GM23248 (cell line): ENCODE measurements at places on chromosomes 5 and 9. TPM values are rescaled to one million over a fixed set of nuclear protein-coding genes. Genes with fewer than 3 reads are reported as not detected.

GRCh38 chr9:93112864-93113389 is 16.9 kb downstream of the CARD19 start:
- H3K4me3 ChIP-seq: no peak overlapping the region
- H3K4me1 ChIP-seq: peaks cover 4% of the 10 kb centered on the region; the same call in 1 of the 2 replicates
- H3K27me3 ChIP-seq: no peaks in the 10 kb centered on the region
- no peaks in the 10 kb centered on the region for H3K36me3 ChIP-seq
- DNase-seq: no peak

DNA sequence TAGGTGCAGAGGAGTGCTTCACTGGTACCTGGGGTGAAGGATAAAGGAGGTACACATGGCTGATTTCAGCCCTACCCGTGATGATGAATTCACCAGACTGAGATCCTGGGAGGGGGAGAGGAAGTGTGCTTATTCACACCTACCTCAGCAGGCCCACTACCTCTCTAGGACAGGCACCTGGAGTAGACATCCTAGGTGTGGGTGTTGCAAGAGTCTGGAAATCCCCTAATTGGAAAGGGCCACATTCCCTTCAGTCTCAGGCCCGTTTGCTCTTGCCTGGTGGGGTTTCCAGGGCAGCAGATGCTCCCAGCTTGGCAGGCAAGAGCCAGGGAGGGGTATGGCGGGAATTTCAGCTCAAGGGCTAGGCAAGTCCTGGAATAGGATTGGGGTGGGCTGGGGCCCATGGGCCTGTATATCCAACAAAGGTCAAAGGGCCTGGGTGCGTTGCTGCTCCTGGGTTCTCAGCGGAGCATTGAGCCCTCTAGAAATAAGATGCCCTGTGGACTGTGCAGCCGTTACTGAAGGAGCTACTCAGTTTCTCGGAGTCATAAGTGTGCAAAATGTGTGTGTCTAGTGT is 5.8 kb upstream of the CCL21 start:
- no peak for DNase-seq
- no peaks in the 10 kb centered on the region for H3K36me3 ChIP-seq
- H3K27ac ChIP-seq: no peak overlapping the region
- no peak overlapping the region for H3K4me3 ChIP-seq
- no peaks in the 10 kb centered on the region for H3K4me1 ChIP-seq

GRCh38 chr9:129696944-129697655 is 31.7 kb downstream of the PRRX2 start:
- H3K27ac ChIP-seq: peak overlapping the region; percentile 100
- peaks cover 73% of the 10 kb centered on the region for H3K4me1 ChIP-seq
- peak; percentile 97 for DNase-seq

- no peak for DNase-seq
- H3K4me3 ChIP-seq: no peak overlapping the region
- H3K4me1 ChIP-seq: no peaks in the 10 kb centered on the region
- no peak overlapping the region for H3K27ac ChIP-seq
- no peaks in the 10 kb centered on the region for H3K27me3 ChIP-seq
Observed at GRCh38 chr9:10041726-10042229, 571.0 kb downstream of the PTPRD start.

GRCh38 chr5:93596676-93597490 is 13.9 kb downstream of the NR2F1 start:
- no peak overlapping the region for H3K27ac ChIP-seq
- H3K4me3 ChIP-seq: no peak overlapping the region
- H3K4me1 ChIP-seq: no peaks in the 10 kb centered on the region
- no peak for DNase-seq
- H3K36me3 ChIP-seq: peaks cover 11% of the 10 kb centered on the region

The PAPPA gene
- total RNA-seq: 30.3 and 31.5 TPM in 2 replicates

GRCh38 chr5:89445106-89445745 is 562.2 kb upstream of the MEF2C start:
- H3K4me3 ChIP-seq: no peak overlapping the region
- H3K27me3 ChIP-seq: no peaks in the 10 kb centered on the region
- H3K4me1 ChIP-seq: no peaks in the 10 kb centered on the region

The NUTM2G gene
- total RNA-seq: not detected in 2 replicates

DNA sequence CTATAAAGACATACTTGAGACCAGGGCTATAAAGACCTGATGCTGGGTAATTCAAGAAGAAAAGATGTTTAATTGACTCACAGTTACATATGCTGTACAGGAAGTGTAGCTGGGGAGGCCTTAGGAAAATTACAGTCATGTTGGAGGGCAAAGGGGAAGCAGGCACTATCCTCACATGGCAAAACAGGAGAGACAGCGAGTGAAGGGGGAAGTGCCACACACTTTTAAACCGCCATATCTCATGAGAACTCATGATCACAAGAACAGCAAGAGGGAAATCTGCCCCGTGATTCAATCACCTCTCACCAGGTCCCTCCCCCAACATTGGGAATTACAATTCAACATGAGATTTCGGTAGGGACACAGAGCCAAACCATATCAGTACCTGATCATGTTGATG is 89.9 kb upstream of the ADAMTSL1 start:
- peaks cover 40% of the 10 kb centered on the region for H3K4me1 ChIP-seq
- peak; percentile 23 for DNase-seq
- H3K4me3 ChIP-seq: no peak overlapping the region
- H3K36me3 ChIP-seq: no peaks in the 10 kb centered on the region
- H3K27me3 ChIP-seq: no peaks in the 10 kb centered on the region
- no peak overlapping the region for H3K27ac ChIP-seq

DNA sequence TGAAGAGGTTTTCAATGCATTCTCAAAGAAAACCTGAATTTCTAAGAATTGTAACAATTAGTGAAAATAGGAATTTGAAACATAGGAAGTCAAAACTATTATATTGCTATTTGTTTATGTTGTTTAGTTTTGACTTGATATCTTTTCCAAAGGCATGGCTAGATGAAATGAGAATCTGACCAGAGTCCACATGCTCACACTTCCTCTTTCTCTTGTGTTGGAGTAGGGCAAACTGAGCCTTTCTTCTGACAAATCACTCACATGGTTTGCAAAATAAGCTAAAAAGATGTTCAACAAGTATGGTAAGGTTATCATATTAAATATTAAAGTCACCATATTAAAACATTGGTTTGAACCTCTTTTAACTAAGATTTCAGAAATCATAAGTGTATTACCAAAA is 512.6 kb downstream of the ISL1 start:
- H3K4me3 ChIP-seq: no peak overlapping the region
- no peaks in the 10 kb centered on the region for H3K27me3 ChIP-seq
- DNase-seq: no peak

- H3K4me1 ChIP-seq: peaks cover 9% of the 10 kb centered on the region
- no peaks in the 10 kb centered on the region for H3K27me3 ChIP-seq
- H3K36me3 ChIP-seq: no peaks in the 10 kb centered on the region
- DNase-seq: no peak
- no peak overlapping the region for H3K4me3 ChIP-seq
Observed at GRCh38 chr5:40575921-40576320, 103.8 kb upstream of the PTGER4 start.

DNA sequence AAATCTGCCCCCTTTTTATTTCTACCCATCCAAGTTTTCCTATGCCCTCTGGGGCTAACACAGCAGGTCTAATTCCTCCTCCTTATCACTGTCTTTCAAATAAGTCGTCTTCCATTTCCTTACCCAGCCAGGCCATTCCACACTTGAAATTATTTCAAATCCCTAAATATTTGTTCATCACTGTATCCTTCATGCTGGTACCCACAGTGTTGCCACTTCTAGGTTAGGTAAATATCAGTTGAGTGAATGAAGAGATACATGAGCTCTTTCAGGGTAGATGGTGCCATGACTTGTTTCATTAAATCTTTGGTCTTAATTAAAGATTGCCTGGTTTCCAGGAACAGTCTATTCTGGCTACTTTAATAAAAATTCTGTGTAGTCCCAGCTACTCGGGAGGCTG is 35.6 kb upstream of the ADRA1B start:
- DNase-seq: no peak
- H3K36me3 ChIP-seq: no peaks in the 10 kb centered on the region
- H3K4me1 ChIP-seq: peaks cover 34% of the 10 kb centered on the region
- no peaks in the 10 kb centered on the region for H3K27me3 ChIP-seq
- H3K4me3 ChIP-seq: no peak overlapping the region

DNA sequence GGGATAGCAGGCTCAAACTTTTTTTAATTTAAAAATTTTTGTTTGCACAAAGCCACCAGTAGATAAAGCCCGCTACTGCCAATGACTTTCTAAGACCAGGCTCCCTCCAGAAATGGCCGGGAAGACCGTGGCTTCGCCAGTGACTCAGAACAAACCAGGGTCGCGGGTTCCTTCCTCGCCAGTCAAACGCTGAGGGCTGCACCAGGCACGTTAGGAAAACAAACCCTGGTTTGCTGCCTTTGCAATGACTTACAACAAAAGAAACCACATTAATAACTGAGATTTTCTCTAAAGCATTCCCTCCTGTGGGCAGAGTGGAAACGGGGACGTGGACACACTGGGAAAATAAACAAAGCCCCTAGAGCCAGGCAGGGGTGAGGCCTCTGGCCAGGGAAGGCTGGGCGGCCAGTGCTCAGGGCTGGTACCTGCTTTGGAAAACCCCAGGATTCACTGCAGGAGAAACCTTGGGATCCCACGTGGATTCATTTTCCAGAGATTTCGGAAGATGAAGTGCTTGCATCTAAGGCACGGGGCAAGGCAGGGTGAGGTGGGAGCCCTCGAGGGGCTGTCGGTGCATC is 3.8 kb downstream of the PRRX2 start:
- H3K27ac ChIP-seq: peak overlapping the region; percentile 99
- peak; percentile 96 for DNase-seq
- no peaks in the 10 kb centered on the region for H3K27me3 ChIP-seq
- H3K36me3 ChIP-seq: no peaks in the 10 kb centered on the region

DNA sequence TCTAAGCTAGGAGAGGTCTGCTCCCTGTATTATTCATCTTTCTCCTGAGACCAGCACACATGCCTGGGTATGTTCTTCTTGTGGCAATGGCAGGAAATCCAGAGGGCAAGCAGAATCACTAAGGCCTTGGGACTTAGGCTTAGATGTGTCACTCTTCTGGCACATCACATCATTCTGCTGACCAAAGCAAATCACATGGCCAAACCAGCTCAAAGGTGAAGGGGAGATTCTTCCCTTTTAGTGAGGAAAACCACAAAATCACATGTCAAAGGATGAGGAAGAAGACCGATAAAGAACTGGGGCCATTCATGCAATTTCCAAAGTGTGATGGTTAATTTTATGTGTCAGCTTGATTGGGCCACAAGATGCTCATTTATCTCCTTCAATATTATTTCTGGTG is 5.7 kb upstream of the AGGF1 start:
- no peak for DNase-seq
- no peak overlapping the region for H3K4me3 ChIP-seq
- H3K36me3 ChIP-seq: no peaks in the 10 kb centered on the region
- no peak overlapping the region for H3K27ac ChIP-seq
- H3K4me1 ChIP-seq: no peaks in the 10 kb centered on the region

- no peaks in the 10 kb centered on the region for H3K36me3 ChIP-seq
- H3K4me1 ChIP-seq: no peaks in the 10 kb centered on the region
- no peak overlapping the region for H3K27ac ChIP-seq
Observed at GRCh38 chr5:73960023-73960422, 334.0 kb downstream of the ARHGEF28 start.

DNA sequence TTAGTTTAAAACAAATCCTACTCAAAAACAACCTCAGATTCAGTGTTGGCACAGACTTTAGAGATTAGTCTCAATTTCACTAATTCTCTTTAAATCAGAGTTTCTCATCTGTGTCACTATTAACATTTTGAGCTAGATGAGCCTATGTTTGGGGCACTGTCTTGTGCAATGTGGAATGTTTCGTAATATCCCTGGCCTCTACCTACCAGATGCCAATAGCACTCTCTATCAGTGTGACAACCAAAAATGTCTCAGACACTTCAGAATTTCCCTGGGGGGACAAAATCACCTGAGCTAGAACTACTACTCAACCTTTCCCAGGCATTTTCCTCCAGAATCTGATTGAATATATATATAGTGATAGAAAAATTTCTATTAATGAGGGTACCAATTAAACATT is 465.2 kb upstream of the RGMB start:
- no peaks in the 10 kb centered on the region for H3K27me3 ChIP-seq
- no peak overlapping the region for H3K4me3 ChIP-seq
- H3K36me3 ChIP-seq: no peaks in the 10 kb centered on the region
- DNase-seq: no peak
- H3K27ac ChIP-seq: peak overlapping the region; percentile 98
- peaks cover 50% of the 10 kb centered on the region for H3K4me1 ChIP-seq

- H3K4me3 ChIP-seq: no peak overlapping the region
- no peak overlapping the region for H3K27ac ChIP-seq
- H3K36me3 ChIP-seq: no peaks in the 10 kb centered on the region
Observed at GRCh38 chr9:130478736-130479575, 34.2 kb downstream of the ASS1 start.

The ANKRD31 gene
- not detected in 2 replicates for total RNA-seq

The MAP1B gene
- 71.7 and 149 TPM in 2 replicates for total RNA-seq

DNA sequence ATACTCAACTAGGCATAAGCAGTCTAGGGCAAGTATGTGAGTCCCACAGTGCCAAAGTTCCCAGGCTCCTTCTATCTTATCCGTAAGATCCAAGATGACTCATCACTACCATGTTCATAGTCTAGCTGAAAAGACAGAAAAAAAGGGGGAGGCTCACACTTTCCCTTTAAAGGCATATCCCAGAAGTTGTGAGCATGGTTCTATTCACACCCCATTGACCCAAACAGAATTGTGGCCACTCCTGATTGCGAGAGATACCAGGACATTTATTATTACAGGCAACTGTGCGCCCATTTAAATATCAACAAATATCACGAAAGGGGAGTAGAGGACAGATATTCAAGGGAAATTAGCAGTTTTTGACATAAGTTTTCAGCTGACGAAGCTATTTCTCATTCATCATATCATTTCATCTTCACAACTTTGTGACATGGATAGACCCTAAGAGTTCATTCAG is 8.1 kb upstream of the PFDN1 start:
- H3K4me1 ChIP-seq: peaks cover 29% of the 10 kb centered on the region
- peak; percentile 98 for DNase-seq
- no peaks in the 10 kb centered on the region for H3K36me3 ChIP-seq
- H3K27me3 ChIP-seq: no peaks in the 10 kb centered on the region

DNA sequence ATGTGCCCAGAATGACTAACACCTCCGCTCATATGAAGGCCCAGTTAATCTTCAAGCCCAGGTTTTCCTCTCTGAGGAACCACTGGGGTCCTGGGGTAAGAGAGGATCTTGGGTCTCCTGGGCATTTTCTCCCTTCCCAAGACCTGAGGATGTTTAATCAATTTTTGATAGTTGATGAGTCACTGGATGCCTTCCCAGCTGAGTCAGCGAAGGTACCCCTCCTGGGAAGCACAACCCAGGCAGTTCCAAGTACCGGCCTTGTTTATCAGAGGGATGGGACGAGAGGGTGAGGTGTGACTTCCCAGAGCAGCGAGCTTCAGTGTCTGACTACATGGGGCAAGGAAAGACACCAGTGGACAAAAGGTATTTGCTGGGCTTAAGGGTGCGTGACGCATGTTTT is 119.6 kb upstream of the IL12B start:
- no peak overlapping the region for H3K4me3 ChIP-seq
- H3K27ac ChIP-seq: no peak overlapping the region
- H3K4me1 ChIP-seq: peaks cover 13% of the 10 kb centered on the region
- H3K36me3 ChIP-seq: no peaks in the 10 kb centered on the region
- peak; percentile 18 for DNase-seq
- no peaks in the 10 kb centered on the region for H3K27me3 ChIP-seq

The IFNA13 gene
- total RNA-seq: not detected in 2 replicates
